Naive thymus-derived CD4-positive, alpha-beta T cell (primary cell): ENCODE measurements at places on chromosomes 16 and 17. TPM values are rescaled to one million over a fixed set of nuclear protein-coding genes. Genes with fewer than 3 reads are reported as not detected.
A peak's percentile ranks its signal among the peaks of the same experiment; 100 is the strongest.

- DNase-seq, result no peak
Observed at GRCh38 chr16:72241930-72242329, 70.0 kb upstream of the PMFBP1 start.

DNA sequence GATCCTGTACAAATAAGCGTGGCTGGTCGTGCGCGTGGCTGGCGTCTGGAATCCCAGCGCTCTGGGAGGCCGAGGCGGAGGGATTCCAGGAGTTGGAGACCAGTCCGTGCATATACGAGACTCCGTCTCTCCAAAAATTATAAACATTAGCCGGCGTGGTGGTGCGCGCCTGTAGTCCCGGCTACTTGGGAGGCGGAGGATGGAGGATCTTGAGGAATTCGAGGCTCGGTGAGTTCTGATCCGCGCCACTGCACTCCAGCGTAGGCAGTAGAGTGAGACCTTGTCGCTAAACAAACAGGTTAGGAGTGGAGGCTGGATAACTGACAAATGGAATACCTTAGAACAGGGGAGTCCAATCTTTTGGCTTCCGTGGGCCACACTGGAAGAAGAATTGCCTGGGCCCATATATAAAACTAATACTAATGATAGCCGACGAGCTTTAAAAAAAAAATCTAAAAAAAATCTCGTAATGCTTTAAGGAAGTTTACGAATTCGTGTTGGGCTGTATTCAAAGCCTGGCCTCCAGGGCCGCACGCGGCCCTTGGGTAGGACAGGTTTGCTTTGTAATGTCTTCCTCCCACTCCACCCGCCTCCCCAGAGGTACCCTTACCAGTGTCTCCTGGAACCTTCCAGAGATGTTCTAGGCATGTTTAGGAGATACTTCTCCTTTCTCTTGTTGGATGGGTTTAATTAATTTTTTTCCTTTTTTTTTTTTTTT, 909 bp upstream of the RSL1D1 start:
- DNase-seq, result no peak

PMM2 gene
- total RNA-seq, result 32.2 TPM

DNA sequence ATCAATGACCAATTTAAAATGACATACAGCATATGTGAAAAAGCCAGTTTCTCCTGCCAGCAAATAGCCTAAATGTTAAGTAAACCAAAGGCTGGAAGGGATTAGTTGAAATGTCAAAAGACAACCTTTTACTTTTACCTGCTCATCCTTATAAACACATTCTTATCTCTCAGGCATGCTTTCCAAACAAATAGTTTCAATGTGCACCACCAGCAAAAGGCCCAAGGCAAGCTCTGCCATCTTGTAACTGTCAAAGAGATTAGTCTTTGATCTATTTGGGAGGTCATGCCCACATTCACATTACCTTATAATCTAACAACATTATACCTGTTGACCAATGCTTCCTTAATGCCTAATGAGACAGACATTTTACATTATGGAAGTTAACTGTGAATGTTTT, 132.2 kb upstream of the NACA2 start:
- DNase-seq, result no peak

CACNG5 gene
- total RNA-seq, result not detected

- no peak for DNase-seq
Observed at GRCh38 chr16:87996962-87997880, 46.0 kb downstream of the BANP start.

CEMP1 gene
- 3.3 TPM for total RNA-seq

HS3ST2 gene
- total RNA-seq, result not detected

TMEM88 gene
- total RNA-seq, result 11.5 TPM

GRCh38 chr17:8222380-8222629, 11.9 kb upstream of the AURKB start:
- DNase-seq, result peak; percentile 83
